BJ (cell line): ENCODE measurements at places on chromosomes 12 and 14. TPM values are rescaled to one million over a fixed set of nuclear protein-coding genes. Genes with fewer than 3 reads are reported as not detected.

CREBL2 gene
- polyA plus RNA-seq, result 15.4 and 25.6 TPM in 2 replicates

STYK1 gene
- 0.74 and 0.92 TPM in 2 replicates for polyA plus RNA-seq

NANOG gene
- polyA plus RNA-seq, result not detected in 2 replicates

NOP9 gene
- 13.9 and 16.3 TPM in 2 replicates for polyA plus RNA-seq

SPATA7 gene
- 4.9 and 7.8 TPM in 2 replicates for polyA plus RNA-seq

RDH16 gene
- polyA plus RNA-seq, result 0.07 TPM in 2 replicates

PRIMA1 gene
- polyA plus RNA-seq, result not detected in 2 replicates

SH2B3 gene
- polyA plus RNA-seq, result 19.4 and 20.2 TPM in 2 replicates

SOAT2 gene
- 0.16 and 0.34 TPM in 2 replicates for polyA plus RNA-seq

CEBPE gene
- polyA plus RNA-seq, result not detected in 2 replicates

MYH7 gene
- polyA plus RNA-seq, result not detected in 2 replicates

FAM186B gene
- polyA plus RNA-seq, result 0.11 and 0.12 TPM in 2 replicates

OR4E2 gene
- polyA plus RNA-seq, result not detected in 2 replicates

COX8C gene
- polyA plus RNA-seq, result not detected in 2 replicates

CPNE6 gene
- polyA plus RNA-seq, result not detected in 2 replicates

NUAK1 gene
- polyA plus RNA-seq, result 37.0 and 40.0 TPM in 2 replicates

CDK17 gene
- 14.8 and 32.8 TPM in 2 replicates for polyA plus RNA-seq

ALG10B gene
- 6.9 and 7.2 TPM in 2 replicates for polyA plus RNA-seq

EFCAB11 gene
- 2.2 and 7.3 TPM in 2 replicates for polyA plus RNA-seq

ASCL1 gene
- polyA plus RNA-seq, result 0.07 TPM in 1 of 2 replicates, not detected in the other

KLRG1 gene
- 0.43 and 0.63 TPM in 2 replicates for polyA plus RNA-seq

SYT1 gene
- 0.70 and 1.3 TPM in 2 replicates for polyA plus RNA-seq

MTHFD1 gene
- polyA plus RNA-seq, result 30.9 and 36.1 TPM in 2 replicates
